Lower lobe of right lung (tissue), 2 donors: ENCODE measurements at places on chromosomes 7 and 10. TPM values are rescaled to one million over a fixed set of nuclear protein-coding genes. Genes with fewer than 3 reads are reported as not detected.
A peak's percentile ranks its signal among the peaks of the same experiment; 100 is the strongest.

ATP5MK gene
- 221 TPM for total RNA-seq

CPA1 gene
- 0.30 TPM for total RNA-seq

STEAP1B gene
- total RNA-seq, result 1.5 TPM

WDR86 gene
- 4.4 TPM for total RNA-seq

ASZ1 gene
- total RNA-seq, result not detected

DHX32 gene
- total RNA-seq, result 31.9 TPM

SKIDA1 gene
- 0.95 TPM for total RNA-seq

SPOCK2 gene
- total RNA-seq, result 108 TPM

ADRB1 gene
- 35.6 TPM for total RNA-seq

ZMIZ2 gene
- total RNA-seq, result 97.9 TPM

RAPGEF5 gene
- total RNA-seq, result 85.1 TPM

DNA sequence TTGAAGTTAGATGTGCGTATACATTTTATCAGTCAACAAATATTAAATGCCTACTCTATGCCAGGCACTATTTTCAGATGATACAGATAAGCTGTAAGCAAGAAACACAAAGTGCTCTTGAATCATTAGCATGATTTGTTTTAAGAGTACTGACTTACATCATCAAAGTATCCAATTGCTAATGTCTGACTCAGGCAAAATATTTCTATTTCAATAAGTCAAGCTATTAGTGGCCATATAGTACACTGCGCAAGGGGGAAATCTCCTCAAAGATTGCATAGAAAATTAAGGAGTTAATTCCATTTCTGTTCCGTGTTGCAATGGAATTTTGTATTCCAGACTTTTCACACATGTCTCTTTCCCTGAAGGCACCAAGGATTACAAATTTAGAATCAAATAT, 46.1 kb upstream of the DNAJC1 start:
- no peak for DNase-seq

- no peak for DNase-seq
Observed at GRCh38 chr7:110569486-110570205, 521.3 kb upstream of the LRRN3 start.

DNA sequence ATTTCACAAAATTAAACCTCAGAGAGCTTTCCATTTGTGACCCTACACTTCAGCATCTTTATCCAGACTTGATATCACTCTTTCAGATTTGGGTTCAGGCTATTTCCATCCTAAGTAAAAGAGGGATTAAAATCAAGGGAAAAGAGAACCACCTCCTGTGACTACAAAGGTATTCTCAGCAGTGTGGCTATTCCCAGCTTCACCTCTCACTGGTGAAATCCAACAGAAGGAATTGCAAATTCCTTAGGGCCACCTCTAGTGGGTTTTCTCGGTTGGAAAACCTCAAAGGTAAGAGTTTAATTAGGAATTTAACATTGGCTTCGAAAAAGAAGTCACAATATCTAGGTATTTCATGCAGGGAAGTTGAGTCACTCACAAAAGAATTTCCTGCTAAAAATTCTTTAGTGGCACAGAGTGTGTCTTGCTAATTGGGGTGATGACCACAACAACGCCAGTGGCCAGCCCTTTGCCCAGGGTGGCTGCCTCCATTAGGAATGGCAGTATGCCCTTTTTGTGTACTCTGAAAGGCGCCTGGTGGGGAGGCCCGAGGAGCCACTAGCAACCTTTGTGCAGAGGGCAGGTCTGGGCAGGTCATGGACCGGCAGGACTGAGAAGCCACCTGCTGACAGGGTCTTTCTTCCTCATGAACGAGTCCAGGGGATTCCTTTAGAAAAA, 52.2 kb downstream of the SEM1 start:
- DNase-seq, result no peak

GRCh38 chr7:80609751-80610150, 28.7 kb upstream of the CD36 start:
- DNase-seq, result no peak

DNA sequence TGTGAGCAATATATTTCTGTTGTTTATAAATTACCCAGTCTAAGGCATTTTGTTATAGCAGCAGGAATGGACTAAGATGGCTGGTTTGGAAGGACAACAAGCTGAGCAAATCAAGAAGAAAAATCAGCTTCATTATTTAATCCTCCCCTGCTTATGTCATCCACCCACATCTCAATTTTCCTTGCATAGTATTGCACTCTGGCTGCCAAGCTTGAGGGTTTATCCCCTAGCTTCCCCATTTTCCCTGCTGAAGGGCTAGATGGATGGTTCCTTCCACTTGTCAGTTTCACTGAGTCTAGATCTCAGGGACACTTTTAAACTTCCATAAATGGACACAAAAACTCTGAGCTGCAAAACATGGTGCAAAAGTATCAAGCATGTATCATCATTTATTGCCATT, 75.2 kb upstream of the LAMB4 start:
- DNase-seq, result no peak

- no peak for DNase-seq
Observed at GRCh38 chr10:69807696-69808095, 6.0 kb downstream of the COL13A1 start.

- DNase-seq, result no peak
Observed at GRCh38 chr10:51344371-51344770, 270.1 kb downstream of the PRKG1 start.

- DNase-seq, result no peak
Observed at GRCh38 chr7:83410989-83411591, 237.8 kb downstream of the SEMA3E start.

DNA sequence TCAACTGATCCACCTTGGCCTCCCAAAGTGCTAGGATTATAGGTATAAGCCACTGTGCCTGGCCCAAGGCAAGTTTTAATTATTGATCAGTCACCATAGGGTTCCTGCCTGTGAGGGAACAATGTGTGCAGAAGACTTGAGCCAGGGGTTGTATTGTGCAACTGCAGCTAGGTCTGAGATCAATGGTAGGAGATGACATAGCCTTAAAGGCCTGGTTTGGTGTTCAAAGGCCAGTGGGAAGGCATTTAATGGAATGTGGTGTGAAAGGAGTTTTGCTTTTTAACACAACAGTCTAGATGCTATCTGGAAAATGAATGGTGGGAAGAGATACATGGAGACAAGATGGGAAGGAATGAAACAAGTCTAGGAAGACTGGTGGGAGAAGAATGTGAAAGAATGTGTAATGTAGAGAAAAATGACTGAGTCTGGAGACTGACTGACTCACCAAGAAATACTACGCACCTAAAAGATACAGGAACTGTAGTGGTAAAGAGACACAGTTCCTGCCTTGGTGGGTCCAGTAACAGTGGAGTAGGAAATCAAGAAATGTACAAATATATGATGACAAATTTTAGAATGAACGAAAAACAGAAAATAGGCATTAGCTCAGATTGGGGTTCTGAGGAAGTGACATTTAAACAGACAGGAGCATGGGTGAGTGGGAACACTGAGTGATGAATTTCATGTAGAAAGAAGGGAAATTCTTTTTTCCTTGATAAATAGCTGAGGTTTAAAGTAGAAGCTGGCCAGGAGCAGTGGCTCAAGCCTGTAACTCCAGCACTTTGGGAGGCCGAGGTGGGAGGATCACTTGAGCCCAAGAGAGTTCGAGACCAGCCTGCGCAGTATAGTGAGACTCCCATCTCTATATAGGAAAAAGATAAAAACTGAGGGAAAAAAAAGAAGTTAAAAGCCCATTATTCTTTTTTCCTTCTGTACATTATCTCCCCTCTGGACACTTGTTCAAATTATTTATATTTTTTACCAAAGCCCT, 9.4 kb downstream of the HNRNPF start:
- DNase-seq, result no peak

DNA sequence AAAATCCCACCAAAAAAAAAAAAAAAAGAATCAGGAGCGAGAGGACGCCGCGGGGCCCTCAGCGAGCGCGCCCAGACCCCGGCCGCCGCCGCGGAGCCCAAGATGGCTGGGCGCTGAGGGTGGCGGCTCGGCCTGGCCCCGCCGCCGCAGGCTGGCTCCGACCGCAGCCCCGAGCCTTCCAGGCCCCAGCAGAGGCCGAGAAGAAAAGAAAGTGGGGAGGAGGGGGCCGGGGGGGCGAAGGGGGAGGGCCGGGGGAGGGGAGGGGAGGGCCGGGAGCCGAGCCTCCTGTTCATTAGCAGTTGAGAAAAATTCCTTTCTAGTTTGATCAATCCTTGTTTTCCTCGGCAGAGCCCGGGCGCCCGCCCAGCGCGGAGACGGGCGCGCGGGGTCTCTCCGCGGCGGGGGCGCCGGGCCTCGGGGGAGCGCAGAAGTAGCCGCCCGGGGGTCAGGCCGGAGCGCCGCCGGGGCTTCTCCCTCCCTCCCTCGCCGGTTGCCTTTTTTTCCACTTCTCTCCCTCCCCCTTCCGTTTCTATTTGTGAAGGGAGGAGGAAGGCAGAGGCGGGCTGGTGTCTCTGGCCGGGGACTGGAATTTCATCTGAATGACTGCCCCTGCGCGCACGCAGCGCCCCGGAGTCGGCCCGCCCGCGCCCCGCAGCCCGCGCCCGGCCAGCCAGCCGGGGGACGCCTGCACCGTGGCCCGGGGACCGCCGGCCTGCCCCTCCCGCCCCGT, 778 bp upstream of the TRIM8 start:
- DNase-seq, result peak; percentile 77

GRCh38 chr7:69193061-69193460, 405.2 kb upstream of the AUTS2 start:
- no peak for DNase-seq

DNA sequence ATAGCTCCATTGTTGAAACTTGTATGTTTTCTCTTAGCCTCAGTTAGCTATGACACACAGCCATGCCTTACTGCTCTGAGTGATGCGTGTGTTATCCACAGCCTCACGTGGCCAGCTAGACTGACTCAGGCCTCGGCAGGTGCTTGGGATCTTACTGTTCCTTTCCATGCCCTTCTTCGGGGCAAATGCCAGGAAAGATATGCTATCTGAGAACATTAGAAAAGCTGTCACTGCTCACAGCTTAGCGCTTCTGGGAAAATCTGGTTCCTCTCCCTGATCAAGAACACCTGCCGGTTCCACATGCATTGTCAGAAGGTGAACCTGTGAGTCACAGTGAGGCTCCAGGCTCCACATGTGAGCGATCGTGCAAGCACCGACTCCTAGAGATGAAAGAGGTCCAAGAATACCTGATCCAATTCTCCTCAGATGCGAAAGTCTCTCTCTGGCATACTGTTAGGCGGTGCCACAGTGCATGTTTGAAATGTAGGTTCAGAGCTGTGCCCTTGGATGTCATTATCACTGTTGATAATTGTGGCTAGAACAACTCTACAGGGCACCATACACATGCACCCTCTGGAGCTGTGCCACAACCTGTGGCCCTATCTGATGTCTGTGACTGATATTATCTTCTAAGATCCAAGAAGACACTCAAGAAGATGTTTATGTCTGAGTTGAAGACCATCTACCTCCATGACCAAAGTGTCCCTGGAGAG, 247.8 kb upstream of the IGFBP3 start:
- DNase-seq, result no peak

GRCh38 chr7:141708351-141708750, at the start of gene WEE2:
TSS of gene WEE2 (plus strand) at chr7:141708353. CDS start at chr7:141708759, 406 bp downstream.
- DNase-seq, result no peak

- no peak for DNase-seq
Observed at GRCh38 chr7:54538122-54538521, 4.1 kb upstream of the VSTM2A start.

GRCh38 chr10:8498290-8498689, 443.8 kb downstream of the GATA3 start:
- DNase-seq, result no peak

DNA sequence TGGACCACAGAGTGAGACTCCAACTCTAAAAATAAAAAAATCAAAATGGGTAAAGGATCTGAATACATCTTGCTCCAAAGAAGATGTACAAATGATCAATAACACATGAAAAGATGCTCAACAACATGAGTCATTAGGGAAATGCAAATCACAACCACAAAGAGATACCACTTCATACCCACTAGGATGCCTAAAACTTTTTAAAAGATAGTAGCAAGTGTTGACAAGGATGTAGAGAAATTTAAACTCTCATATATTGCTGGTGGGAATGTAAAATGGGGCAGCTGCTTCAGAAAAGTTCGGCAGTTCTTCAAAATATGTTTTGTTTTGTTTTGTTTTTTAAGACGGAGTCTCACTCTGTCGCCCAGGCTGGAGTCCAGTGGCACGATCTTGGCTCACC, 45.7 kb upstream of the GTF2IRD1 start:
- no peak for DNase-seq

GRCh38 chr10:35723992-35724391, 81.9 kb upstream of the FZD8 start:
- no peak for DNase-seq

GRCh38 chr7:22730066-22730710, 3.2 kb downstream of the IL6 start:
- DNase-seq, result no peak

DNA sequence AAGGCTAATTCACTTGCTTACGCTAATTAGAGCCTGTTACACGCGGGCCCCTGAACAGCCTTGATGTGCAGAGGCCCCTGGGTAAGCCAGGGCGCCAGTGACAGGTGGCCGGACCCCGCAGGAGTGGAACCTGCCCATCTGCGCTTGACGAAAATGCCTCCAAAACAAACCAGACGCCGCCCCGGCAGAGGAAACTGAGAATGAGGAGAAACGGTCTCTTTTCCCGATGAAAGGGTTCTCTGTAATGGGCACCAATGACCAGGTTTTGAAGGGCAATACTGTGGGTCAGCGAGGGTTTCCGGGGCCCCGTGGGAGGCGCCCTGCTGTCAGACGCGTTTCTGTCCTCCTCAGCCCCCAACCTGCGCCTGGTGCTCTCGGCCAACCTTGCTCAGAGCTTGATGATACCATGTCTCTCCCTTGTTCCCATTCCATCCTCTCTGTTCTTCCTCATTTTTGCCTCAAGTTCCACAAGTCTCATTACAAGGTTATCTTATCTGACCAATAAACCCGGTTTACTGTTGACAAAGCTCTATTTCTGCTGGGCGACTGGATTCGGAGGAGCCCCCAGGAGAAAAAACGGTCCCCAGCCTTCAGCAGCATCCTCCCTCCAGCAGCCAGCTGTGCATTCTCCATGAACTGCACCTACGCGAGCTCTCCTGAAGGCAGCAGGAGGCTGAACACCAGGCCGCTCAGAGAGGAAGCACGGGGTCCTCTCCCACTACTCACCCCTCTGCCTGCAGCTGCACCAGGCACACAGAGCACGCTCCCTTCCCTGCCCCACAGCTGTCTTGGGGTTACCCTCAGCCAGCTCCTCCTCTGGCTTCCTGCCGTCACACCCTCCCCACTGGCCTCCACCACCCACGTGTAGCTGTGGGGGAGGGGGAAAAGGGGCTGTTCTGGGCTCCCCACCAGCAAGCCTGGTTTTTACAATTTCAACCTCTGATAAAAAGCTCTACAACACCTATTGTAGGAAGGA, 202.0 kb downstream of the MAD1L1 start:
- peak; percentile 31 for DNase-seq

DNA sequence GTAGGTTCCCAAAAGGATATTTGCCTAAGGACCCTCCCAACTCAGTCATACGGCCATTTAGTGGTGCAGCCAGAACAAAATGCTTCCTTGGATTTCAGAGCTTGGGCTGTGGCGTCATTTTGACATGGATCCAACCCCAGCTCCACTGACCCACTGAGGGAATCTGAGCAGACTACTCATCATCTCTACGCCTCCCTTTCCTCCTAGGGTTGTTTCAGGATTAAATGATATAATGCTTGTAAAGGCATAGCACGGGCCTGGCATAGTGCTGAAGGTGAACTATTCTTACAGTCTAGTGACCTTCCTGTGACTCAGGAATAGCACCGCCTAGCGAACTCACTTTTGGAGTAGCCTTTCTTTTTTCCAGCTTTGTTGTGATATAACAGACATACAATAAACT, 70.3 kb upstream of the LOXL4 start:
- DNase-seq, result no peak

GRCh38 chr7:38846280-38846679, 62.7 kb downstream of the VPS41 start:
- no peak for DNase-seq

GRCh38 chr10:52443419-52444388, 129.6 kb downstream of the DKK1 start:
- no peak for DNase-seq
